ENCODE measurements at places on chromosomes 1 and 21.
A peak's percentile ranks its signal among the peaks of the same experiment; 100 is the strongest.

- DNase-seq = no peak
Observed at GRCh38 chr1:182281541-182281940, 110.0 kb downstream of the GLUL start.

GRCh38 chr1:187091666-187092065 lies 262.9 kb downstream of the PLA2G4A start:
- DNase-seq = no peak

GRCh38 chr1:104229860-104230259 lies 480.2 kb downstream of the AMY1C start:
- no peak for DNase-seq

DNA sequence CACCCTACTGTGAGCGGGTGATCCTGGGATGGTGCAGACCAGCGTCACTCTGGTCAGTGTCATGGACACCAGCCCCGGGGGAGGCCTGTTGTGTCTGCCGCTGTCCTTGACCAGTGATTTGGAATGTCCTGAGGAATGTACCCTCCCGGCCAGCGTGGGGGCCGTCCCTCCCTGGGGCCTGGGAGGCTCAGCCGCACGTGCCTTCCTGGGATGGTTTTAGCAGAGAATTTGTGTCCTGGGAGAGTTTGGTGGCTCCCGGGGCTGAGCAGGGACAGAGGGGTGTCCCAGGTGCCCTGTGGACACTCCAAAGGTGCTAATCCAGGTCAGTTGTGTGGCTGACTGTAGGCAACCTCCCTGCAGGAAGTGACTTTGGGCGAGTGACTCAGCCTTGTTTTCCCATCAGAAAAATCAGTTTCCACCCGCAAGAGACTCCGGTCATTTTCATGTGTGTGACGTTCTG lies 6.2 kb downstream of the ARHGEF16 start:
- DNase-seq = no peak

GRCh38 chr1:8348047-8348776 lies 30.3 kb downstream of the SLC45A1 start:
- DNase-seq = no peak

DNA sequence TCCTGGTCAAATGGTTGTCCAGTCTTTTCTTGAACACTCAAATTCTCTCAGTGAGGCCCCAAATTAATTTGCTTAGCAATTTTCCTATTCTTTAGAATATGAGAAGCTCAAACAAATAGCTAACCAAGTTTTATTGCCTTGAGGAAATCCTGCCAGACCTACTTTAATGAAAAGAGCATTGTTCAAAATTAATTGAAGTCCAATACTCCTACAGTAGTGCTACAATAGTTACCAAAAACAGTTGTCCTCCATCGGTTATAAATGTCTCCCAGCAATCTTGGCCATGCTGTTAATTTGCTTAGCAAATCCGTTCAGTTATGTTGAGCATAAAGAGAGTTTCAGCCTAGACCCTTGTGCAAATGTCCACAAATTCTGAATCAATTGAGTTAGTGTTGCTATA lies 112.9 kb downstream of the MAB21L3 start:
- DNase-seq = no peak

- no peak for DNase-seq
Observed at GRCh38 chr1:97033949-97034348, 312.4 kb downstream of the PTBP2 start.

GRCh38 chr1:204162494-204163074 lies 3.6 kb downstream of the REN start:
- peak; percentile 63 for DNase-seq

GRCh38 chr1:168636200-168636599 lies 59.8 kb downstream of the XCL1 start:
- DNase-seq = no peak

DNA sequence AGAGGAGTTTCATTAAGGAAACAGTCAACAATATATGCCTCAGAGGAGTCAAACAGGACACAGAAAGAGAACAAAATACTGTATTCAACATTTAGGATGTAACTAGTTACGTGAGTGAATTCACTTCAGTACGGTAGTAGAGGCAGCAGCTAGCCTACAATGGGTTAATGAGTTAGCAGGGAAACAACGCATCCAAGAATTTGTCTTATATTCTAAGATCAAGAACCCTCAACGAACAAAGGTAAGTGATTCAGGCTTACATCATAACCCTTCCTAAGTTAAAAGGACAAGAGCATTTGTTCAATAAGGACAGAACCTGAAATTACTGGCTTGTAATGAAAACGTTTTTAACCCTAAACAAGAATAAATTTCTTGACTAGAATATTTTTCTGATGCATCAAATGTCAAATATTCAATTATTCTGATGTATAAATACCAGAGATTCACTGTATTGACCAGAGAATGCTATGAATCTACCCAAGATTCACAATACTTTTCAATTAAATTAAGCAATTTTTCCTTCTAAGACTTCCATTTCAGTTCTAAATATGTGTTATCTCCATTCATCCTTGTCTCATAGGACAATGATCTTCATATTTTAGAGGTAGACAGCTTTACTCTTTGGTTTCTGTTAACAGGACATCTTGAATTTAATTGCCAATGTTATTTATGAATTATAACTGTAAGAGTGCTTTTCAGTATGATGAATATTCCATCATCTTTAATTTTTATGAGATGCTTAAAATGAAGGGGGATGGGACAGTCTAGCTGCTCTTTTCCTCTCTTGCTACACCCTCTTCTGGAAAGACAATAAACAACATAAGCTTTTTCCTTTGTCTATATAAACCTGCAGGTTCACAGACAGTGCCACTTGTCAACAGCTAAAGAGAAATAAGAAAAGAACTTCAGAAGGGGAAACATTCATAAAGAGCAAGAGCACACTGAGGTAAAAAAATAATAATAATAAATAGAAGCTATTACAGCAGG lies 209.5 kb downstream of the SMYD3 start:
- no peak for DNase-seq

DNA sequence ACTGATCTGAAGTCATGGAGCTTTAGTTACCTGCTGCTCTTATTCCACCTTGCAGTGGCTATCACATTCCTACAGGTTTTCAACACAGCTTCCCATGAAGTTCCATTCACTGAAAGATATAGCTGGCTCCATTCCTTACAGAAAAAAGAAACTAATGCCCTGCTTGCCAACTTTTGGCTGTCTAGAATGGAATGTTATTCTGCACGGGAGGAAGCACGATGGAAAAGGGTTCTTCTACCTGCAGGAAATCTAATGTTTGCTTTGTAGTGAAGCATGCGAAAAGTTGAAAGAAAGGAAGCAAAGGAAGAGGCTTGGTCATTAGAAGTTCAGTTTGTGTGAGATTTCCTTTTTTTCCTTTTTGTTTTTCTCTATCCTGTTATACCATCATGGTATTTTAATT lies 32.6 kb downstream of the GIPC2 start:
- DNase-seq = no peak

DNA sequence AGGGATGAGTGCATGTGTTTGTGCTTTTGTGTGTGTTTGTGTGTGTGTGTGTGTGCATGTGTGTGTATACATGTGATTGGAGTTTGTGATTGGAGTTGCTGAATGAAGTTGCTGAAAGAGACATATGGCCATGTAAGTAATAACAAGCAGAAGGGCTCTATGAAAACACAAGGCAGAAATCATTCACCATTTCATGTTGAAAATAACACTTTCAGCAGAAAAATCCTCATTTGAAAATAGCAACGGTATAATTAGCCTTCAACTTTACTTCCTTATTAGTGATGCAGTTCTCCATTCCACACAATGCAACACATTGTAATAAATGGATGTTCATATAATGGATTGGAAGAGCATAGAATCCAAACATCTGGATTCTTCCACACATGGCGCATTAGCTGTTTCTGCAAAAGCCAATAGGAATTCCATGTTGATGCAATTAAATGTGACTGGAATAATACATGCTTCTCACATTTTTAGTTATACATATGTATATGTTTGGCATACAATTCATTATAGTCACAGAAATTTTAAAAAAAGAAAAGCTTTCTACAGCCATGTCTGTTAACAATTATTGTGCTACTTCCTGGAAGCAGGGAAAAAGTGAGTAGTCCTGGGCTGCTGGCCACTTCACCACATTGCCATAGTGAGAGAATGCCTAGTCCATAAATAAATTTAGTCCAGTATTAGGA lies 538.0 kb downstream of the LTN1 start:
- DNase-seq = no peak

DNA sequence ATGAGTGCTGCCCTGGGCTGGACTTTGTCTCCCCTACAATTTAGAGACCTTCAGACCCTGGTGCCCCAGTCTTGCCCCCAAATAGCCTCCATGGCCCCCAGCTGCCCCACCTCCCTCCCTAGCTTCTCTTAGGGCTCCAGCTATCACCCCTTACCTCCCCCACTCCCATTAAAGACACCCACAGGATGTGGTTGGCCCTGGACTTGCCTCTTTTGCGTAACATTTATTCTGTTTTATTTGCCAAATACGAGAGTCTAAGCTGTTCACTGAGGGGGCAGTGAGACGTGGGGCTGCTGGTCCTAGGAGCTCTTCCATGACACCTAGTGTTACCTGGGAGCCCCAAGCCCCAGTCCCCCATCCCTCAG lies 4.5 kb downstream of the ZC3H12A start:
- peak; percentile 27 for DNase-seq

GRCh38 chr1:96962216-96962615 lies 240.6 kb downstream of the PTBP2 start:
- no peak for DNase-seq

- DNase-seq = no peak
Observed at GRCh38 chr1:5819391-5820025, 172.7 kb downstream of the NPHP4 start.

GRCh38 chr1:71031426-71031825 lies 16.2 kb downstream of the PTGER3 start:
- no peak for DNase-seq

DNA sequence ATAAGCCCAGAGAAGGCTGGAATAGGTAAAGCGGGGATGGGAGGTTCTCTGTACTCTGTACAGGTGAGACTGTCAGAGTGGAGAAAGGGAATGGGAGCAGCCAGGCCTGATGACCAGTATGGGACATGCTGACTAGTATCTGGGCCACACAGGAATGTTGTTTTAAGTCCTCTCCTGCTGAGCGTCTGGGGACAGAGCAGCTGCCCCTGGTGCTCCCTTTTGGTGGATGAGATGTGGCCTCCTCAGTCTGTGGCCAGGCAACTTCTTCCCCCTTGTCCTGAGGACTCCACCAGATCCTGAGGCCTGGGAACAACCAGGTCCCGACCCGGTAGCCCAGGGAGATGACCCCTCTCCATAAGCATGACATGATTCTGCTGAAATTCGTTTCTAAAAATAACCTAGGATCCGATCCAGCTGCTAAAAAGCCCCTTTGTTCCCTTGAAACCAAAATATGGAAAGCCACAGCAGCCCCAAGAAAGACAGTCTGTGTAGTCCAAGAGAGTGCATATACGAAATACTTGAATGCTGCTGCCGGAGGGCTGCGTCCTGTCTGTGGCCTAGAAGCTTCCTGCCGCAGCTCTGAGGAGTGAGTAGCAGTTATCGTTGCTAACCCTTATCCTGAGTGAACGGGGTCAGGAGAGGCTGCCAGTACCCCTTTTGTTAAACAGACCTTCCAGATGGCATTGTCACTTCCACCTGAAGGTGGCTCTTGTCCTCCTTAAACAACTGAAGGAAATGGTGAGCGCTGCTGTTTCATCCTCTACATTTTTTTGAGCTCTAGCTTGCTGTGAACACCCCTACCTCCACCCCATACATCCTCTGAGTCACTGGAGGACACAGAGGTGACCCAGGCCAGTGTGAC lies 47.1 kb downstream of the ATP2B4 start:
- peak; percentile 47 for DNase-seq

- DNase-seq = no peak
Observed at GRCh38 chr21:26513212-26513611, 59.9 kb downstream of the CYYR1 start.

GRCh38 chr1:31306278-31306677 lies 9.4 kb downstream of the ZCCHC17 start:
- no peak for DNase-seq

DNA sequence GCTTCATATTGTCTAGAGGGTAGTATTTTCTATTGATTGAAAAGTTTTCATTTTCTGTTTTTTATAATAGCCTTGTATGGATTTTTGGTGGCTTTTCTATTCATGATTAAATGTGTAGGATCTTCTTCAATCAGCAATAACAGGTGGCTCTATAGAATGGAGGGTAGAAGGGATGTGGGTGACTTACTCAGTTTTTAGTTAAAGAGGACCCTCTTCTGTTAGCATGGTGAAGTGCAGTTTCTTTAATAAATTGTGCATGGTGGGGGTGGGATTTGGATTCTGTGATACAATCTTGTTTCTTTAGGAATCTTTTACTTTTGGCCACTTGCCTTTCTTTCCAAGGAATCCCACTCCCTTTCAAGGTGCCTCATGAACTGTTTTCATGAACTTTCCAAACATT lies 64.7 kb downstream of the SLC35A3 start:
- DNase-seq = no peak

GRCh38 chr1:245707941-245708340 lies 553.2 kb downstream of the KIF26B start:
- DNase-seq = no peak

DNA sequence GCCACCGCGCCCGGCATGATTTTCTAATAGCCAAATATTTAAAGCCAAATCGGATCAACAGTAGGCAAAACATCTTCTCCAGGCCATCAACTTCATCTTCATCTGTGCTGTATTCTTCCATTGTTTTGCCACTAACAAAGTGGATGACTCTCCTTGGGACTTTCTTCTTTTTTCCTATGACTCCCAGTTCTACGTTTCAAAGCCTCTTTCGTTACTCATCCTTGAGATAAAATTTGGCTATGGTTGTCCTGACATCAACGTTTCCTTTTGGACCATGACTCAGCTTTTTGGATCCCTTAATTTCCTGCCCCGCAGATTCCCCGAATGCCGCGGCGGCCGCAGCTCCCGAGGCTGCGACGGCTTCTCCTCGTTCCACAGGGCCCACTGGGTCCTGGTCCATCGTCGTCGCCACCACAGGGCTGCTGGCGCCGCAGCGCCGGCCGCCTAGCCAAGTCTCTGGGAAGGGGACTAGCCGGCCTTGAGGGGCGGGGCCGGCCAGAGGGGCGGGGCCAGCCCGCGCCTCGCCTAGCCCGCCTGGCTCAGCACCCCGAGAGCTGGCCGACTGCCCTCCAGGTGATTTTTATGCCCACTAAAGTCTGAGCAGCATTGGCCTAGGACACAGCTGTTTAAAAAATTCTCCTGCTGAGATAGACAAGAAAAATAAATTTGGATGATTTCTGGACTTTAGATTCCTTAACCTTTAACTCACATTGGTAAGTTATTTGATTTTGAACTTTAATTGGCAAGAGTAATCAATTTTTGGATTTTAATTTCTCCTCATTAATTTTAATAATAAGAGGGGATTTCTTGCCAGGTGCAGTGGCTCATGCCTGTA lies 93.9 kb downstream of the ADCY10 start:
- DNase-seq = no peak

DNA sequence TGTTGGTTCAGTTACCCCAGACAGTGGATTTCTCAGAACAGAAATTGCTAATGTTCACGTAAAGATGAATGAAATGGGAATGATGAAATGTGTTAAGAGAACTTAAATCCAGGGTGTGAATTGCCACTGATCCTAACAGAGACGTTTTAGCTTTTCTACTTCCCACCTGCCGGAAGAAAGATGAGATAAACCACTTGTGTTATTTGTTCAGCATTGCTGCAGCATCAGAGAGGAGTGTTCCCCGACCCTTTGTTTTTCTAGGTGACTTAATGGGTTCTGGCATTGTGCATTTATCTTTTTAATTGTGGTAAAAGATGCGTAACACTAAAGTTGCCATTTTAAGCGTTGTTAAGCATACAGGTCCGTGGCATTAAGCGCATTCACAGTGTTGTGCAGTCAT lies 122.3 kb downstream of the GALNT2 start:
- no peak for DNase-seq

Measured in activated CD4-positive, CD25-positive, alpha-beta regulatory T cell (primary cell).